Left renal pelvis (tissue), 4 donors: ENCODE measurements at places on chromosomes 5 and 9.

- DNase-seq = peak; percentile 6
Observed at GRCh38 chr9:107706701-107707427, 217.3 kb upstream of the KLF4 start.

DNA sequence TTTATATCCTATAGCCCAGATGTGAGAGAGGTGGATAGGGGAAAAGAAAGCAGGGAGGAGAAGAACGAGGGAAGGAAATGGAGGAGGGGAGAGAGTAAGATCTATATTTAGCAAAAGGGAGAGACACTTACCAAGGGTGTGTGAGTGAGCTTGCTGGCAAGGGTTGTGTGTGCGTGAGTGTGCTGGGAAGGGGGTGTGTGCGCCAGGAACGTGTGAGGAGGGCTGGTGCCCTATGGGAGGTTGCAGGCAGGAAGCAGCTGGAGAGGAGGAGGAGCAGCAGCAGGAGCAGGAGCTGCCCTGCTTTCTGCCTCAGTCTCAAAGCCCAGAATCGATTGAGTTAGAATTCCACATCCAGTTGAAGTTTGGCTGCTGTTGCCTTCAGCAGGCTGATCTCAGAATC lies 148.3 kb upstream of the RUSC2 start:
- DNase-seq = no peak

- DNase-seq = no peak
Observed at GRCh38 chr5:59102437-59102836, 519.6 kb downstream of the RAB3C start.

GRCh38 chr5:134784241-134784920 lies 25.8 kb downstream of the DDX46 start:
- DNase-seq = no peak

DNA sequence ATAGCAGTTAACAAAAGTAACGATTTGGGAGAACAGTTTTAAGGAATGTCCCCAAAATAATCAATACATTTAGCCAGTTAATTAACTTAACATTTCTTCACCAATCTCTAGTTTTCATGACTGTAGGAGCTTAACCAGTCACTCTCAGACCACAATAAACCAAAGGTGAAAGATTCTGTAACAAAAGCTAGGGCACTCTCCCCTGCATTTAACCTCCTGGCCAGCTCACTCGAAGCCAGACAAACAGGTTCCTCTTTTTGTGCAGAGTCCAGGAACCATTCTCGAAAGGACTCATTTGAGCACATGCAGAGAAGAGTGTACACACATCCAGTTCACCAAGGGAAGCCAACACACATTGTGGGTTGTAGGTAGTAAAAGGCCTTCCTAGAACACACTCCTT lies 6.5 kb downstream of the IL7R start:
- no peak for DNase-seq

- no peak for DNase-seq
Observed at GRCh38 chr9:123191680-123192079, 76.7 kb downstream of the STRBP start.

GRCh38 chr5:9547122-9547947 lies 1.5 kb upstream of the SEMA5A start:
- no peak for DNase-seq

- no peak for DNase-seq
Observed at GRCh38 chr9:114678130-114678529, 3.9 kb downstream of the TEX48 start.

GRCh38 chr5:76606701-76607100 lies 16.5 kb downstream of the F2RL2 start:
- DNase-seq = no peak

DNA sequence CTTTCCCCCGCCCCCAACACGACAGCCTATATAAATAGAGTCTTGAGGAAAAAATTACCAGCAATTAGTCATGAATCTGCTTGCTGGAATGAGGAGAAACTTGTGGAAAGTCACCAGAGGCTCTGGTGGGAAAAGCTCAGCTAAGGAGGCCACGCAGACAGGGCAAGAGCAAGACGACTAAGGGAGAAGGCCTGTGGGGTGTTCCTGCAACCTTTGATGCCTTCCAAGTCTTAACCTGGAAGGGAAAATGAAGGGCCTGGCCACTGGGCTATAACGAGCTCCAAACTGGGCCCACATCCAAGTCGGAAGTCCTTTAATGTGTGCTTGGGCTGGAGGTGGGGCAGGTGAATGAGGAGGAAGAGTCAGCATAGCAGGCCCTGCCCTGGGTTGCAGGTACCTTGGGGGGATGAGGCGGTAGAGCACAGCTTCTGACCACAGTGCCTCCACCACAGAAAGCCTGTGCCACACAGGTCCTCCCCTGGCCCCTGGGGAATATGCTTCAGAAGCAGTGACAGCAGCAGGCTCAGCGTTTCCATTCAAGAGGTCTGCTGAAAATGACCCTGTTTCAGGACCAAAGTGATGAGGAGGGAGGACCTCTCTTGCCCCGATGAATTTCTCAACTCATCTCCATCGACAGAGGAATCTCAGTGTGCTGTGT lies 92.8 kb upstream of the LRRTM2 start:
- DNase-seq = no peak

- no peak for DNase-seq
Observed at GRCh38 chr9:78612091-78612490, 315.2 kb downstream of the PSAT1 start.

- no peak for DNase-seq
Observed at GRCh38 chr5:132510076-132510475, 19.5 kb upstream of the IRF1 start.

- no peak for DNase-seq
Observed at GRCh38 chr9:127768698-127769097, 9.8 kb downstream of the SH2D3C start.

DNA sequence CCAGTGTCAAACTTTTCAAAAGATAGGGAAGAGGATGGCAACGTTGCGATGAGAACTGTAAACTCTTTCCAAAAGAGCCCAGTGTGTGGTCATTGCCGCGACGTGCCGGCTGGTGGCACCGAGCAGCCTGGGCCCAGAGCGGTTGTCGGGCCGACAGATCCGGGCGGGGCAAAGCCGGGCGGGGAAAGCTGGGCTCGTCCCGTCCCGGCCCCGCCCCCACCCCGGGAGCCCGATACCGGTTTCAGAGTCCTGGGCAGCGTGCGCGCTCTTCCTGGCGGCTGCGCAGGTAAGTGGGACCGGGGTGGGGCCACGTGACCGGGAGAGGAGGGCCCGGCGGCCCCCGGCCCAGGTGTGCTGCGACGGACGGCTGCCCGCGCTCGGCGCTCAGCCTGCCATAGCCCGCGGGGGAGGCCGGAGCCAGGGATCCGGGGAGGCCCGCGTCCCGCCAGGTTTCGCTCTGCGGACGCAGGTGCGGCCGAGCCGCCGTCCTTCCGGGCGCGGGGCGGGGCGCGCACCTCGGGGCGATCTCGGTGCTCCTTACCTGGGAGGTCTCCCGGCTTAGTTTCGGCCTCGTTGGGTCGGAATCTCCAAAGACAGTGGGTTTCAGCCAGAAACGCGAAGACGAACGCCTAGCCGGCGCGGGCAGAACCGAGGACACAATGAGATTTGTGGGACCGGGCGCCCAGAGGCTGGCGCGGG lies at the start of gene MARVELD2:
TSS of gene MARVELD2 (plus strand) at position 232 of the 699 bp plus-strand sequence. CDS start 4,270 bp downstream, outside the sequence.
- peak; percentile 75 for DNase-seq

GRCh38 chr9:35690294-35690613 lies 529 bp upstream of the TPM2 start:
- DNase-seq = no peak

DNA sequence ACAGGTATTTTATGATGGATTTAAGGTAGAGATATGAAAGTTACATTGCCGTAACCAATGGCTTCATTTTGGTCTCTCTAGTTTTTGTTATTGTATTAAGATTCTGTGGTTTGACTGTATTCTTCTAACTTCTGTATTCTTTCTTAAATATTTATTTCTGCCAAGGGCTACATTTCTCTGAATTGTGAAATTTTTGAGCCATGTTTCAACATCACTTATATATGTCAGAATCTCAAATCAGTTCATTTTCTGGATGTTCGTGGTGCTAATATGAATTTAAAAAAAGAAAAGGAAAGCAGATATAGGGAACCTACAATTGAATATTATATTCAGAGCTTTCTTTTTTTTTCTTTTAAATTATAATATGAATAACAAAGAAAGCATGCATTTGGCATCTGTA lies 142.7 kb downstream of the ANXA1 start:
- DNase-seq = no peak

DNA sequence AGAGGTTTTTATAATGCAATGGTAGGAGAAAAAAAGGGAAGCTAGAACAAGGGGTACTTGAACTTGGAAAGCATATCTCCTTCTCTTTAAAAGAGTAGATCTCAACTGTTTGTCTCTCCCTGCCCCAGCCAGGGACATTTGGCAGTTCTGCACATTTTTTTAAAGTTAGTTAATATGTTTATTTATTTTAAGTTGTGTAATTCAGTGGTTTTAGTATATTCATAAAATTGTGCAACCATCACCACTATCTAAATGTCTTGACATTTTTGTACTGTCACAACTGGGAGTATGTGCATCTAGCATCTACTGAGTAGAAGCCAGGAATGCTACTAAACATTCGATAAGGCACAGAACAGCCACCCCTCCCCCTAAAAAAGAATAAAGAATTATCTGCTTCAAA lies 103.5 kb upstream of the DPYSL3 start:
- no peak for DNase-seq

GRCh38 chr5:65144136-65144871 lies 337.4 kb downstream of the ADAMTS6 start:
- DNase-seq = no peak

- no peak for DNase-seq
Observed at GRCh38 chr9:2281031-2281802, 266.1 kb downstream of the SMARCA2 start.

GRCh38 chr9:73575101-73576060 lies 423.7 kb downstream of the ANXA1 start:
- DNase-seq = no peak

- DNase-seq = no peak
Observed at GRCh38 chr5:105670596-105670995, 2000.1 kb downstream of the EFNA5 start.

- no peak for DNase-seq
Observed at GRCh38 chr5:81388169-81388568, 5.8 kb downstream of the ACOT12 start.

DNA sequence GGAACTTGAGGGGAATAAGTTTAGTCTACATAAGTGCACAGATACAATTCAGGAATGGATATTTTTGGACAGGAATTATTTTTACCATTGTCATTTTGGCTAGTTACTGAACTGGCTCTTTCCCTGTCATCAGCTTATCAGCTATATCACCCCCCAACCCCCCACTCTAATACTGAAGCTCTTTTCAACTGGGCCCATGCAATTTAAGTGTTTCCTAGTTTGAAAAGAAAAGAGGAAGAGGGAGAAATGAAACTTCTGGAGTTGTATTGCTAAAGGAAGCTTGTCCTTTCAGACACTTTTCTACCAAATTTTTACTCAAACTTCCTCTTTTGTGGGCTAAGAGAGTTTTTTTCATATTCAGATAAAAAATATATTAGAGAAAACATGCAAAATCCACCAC lies 18.5 kb upstream of the TIMD4 start:
- DNase-seq = no peak

GRCh38 chr5:32443145-32443540 lies 1.4 kb downstream of the ZFR start:
- no peak for DNase-seq

GRCh38 chr5:99037668-99038067 lies 108.9 kb upstream of the CHD1 start:
- no peak for DNase-seq

- DNase-seq = no peak
Observed at GRCh38 chr9:131732636-131733289, 7.1 kb downstream of the RAPGEF1 start.

- DNase-seq = no peak
Observed at GRCh38 chr5:1759378-1759970, 40.2 kb downstream of the MRPL36 start.

- DNase-seq = no peak
Observed at GRCh38 chr9:134894136-134894860, 13.7 kb downstream of the FCN2 start.

DNA sequence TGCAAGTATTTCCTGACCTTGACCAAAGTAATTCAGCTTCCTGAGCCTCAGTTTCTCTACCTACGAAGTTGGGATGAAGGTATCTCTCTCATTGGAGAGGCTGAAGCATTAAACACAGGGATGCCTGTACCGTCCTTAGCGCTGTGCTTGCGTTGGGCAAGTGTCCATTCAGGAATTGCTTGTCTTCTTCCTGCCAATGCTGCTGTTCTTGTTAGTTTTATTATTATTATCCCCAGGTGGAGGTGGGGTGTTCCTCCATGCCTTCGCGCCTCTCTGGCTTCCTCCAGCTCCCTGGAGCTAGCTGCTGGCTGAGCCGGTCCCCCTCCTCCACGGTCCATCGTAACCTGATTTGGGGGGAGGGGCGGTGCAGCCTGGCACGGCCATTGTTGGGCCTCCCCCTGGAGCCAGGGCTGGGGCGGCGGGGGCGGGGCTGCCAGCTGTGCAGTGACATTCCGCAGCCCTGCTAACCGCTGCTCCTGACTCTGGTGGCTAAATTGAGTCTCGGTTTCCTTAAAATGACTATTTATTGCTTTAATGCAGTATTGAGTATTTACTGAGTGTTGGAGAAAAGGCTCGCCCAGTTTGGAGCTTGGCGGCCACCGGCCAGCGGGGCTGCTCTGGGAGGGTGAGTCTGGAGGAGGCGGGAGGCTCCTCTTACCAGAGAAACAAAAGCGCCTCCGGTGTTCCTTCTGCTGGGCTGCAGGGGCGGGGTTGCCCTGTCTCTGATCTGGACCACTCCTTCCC lies 51.3 kb downstream of the LMX1B start:
- no peak for DNase-seq

GRCh38 chr5:18069790-18070189 lies 435.5 kb downstream of the TAF11L14 start:
- no peak for DNase-seq

DNA sequence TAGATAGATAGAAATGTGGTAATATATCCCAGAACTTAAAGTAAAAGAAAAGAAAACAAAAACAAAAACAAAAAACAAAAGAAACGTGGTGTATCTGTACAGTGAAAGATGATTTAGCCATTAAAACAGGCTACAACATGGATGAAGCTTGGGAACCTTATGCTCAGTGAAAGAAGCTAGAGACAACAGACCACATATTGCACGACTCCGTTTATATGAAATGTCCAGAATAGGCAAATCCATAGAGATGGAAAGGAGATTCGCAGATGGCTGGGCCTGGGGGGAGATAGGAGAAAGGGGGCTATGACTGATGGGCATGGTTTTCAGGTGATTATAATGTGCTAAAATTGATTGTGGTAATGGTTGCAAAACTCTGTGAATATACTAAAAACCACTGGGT lies 86.6 kb downstream of the ROR2 start:
- no peak for DNase-seq

GRCh38 chr9:1747417-1747967 lies 267.7 kb upstream of the SMARCA2 start:
- no peak for DNase-seq
